ENCODE measurements at places on chromosomes 16 and 17. TPM values are rescaled to one million over a fixed set of nuclear protein-coding genes. Genes with fewer than 3 reads are reported as not detected.

INPP5K gene
- 56.8 TPM for total RNA-seq

TPPP3 gene
- total RNA-seq, result 0.15 TPM

CCDC200 gene
- total RNA-seq, result not detected

KRTAP4-3 gene
- total RNA-seq, result not detected

MYH11 gene
- total RNA-seq, result not detected

Measured in bronchus fibroblast of lung (primary cell).